ENCODE measurements at places on chromosomes 1 and 21.

DNA sequence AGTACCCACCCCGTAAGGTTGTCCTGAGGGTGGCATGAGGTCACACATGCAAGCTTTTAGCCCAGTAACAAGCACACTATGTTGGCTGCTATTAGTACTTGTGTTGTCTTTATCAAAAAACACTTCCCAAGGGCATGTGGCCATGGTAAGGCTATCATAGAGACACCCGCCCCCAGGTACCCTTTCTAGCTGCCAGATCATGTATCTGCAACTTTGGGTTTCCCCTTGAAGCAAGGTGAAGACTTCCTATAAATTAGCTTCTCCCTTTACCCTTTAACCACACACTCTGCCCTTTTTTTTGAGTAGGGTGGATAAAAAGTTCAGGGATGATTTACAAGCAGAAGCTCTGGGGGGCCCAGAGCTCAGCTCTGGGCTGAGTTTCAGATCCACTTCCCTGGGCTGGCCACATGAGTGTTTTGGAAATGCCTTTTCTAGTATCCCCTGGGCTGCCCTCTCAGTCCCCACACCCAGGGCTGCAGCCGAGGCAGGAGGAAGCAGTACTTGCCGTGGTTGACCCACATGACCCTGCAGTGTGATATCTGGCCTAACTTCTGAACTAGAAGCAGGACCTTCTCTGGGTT, 2.0 kb downstream of the ZDHHC18 start:
- no peak for DNase-seq
- H3K27me3 ChIP-seq = no peaks in the 10 kb centered on the region
- peaks cover 34% of the 10 kb centered on the region for H3K36me3 ChIP-seq
- H3K4me1 ChIP-seq = peaks cover 63% of the 10 kb centered on the region

- no peak for DNase-seq
- H3K27ac ChIP-seq = no peak overlapping the region
- peaks cover 42% of the 10 kb centered on the region for H3K27me3 ChIP-seq
- H3K36me3 ChIP-seq = no peaks in the 10 kb centered on the region
Observed at GRCh38 chr1:181947441-181947840, 114.1 kb downstream of the ZNF648 start.

DNA sequence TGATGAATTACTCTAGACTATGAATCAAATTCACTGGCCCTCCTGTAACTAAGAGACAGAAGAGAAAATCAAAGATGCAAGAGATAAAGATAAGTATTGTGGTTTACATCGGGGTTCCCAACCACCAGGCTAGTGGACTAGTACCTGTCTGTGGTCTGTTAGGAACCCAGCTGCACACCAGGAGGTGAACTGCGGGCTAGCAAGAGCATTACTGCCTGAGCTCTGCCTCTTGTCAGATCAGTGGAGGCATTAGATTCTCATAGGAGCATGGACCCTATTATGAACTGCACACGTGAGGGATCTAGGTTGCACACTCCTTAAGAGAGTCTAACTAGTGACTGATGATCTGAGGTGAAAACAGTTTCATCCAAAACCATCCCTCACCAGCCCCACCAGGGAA, 58.9 kb upstream of the DUSP10 start:
- no peak overlapping the region for H3K27ac ChIP-seq
- no peaks in the 10 kb centered on the region for H3K27me3 ChIP-seq
- no peaks in the 10 kb centered on the region for H3K36me3 ChIP-seq
- no peak for DNase-seq
- H3K4me3 ChIP-seq = no peak overlapping the region

DNA sequence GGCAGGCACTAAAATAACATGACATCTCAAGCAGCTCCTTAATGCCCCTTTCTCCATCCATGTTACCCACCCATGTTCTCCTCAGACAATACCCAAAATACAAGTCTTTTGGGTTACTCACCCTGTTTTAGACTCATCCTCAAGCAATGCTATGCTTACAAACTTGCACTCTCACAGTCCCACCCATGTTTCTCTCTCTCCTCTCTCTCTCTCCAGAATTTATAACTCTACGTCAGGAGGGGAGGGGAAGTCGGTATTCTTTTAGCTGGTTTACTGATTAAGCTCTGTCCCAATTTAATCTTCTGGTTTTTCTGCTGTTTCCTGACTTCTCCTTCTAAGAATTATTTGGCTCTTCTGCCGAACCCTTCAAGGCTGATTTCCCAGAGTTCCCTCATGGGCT, 98.0 kb upstream of the NR5A2 start:
- peaks cover 9% of the 10 kb centered on the region for H3K4me1 ChIP-seq
- H3K27me3 ChIP-seq = no peaks in the 10 kb centered on the region
- DNase-seq = no peak
- H3K36me3 ChIP-seq = no peaks in the 10 kb centered on the region
- no peak overlapping the region for H3K27ac ChIP-seq

DNA sequence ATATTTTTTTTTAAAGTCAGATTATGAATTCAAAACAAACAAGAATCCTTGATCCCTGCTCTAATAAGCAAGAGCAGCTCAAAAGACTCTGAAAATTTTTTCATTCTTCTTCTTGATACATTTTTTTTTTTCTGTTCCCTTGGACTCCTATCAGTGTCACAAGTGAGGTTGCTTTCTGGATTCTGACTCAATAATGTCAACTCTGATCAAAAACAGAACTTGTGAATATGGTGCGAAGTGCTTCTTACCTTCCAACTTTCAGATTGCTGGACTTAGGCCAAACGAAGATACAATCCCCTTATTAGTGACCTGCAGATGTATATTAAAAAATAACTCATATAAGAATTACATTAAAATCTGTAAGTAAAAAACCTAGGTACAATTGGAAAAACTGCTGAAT, 136.1 kb downstream of the GPATCH2 start:
- no peaks in the 10 kb centered on the region for H3K36me3 ChIP-seq
- no peak overlapping the region for H3K4me3 ChIP-seq
- no peaks in the 10 kb centered on the region for H3K27me3 ChIP-seq
- no peak overlapping the region for H3K27ac ChIP-seq

DNA sequence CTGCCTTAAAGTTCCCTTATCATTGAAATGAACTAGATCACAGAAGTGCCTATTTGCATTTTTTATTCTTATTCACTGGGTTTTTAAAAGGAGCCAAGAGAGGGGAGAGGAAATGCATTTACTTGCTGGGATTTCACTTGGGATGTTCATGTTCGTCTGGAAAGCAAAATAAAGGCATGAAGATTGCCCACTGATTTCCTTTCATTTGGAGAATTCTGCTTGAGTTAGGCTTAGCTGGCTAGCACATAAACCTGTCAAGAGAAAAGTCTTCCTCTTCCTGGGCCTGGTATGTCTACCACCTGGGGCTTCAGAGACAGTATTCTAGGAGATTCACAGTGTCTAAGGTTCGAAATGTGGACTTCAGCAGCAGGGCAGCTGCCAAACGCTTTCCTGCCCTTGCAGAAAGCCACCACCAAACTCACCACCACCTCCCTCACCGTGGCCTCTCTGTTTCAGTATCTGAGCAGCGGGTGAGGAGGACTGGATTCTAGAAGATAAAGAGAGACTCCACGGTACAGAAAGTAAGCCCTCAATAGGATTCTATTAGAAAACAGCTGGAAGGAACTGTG, 44.5 kb downstream of the HIVEP3 start:
- H3K27ac ChIP-seq = peak overlapping the region; percentile 76
- H3K27me3 ChIP-seq = no peaks in the 10 kb centered on the region
- H3K4me1 ChIP-seq = peaks cover 15% of the 10 kb centered on the region
- no peaks in the 10 kb centered on the region for H3K36me3 ChIP-seq
- no peak overlapping the region for H3K4me3 ChIP-seq
- no peak for DNase-seq
